Activated naive CD4-positive, alpha-beta T cell treated with Interleukin-2 at 50 U/mL for 16 hours (primary cell): ENCODE measurements at places on chromosomes 6 and 20.

GRCh38 chr6:84728602-84729001 lies 35.8 kb downstream of the TBX18 start:
- DNase-seq = no peak

DNA sequence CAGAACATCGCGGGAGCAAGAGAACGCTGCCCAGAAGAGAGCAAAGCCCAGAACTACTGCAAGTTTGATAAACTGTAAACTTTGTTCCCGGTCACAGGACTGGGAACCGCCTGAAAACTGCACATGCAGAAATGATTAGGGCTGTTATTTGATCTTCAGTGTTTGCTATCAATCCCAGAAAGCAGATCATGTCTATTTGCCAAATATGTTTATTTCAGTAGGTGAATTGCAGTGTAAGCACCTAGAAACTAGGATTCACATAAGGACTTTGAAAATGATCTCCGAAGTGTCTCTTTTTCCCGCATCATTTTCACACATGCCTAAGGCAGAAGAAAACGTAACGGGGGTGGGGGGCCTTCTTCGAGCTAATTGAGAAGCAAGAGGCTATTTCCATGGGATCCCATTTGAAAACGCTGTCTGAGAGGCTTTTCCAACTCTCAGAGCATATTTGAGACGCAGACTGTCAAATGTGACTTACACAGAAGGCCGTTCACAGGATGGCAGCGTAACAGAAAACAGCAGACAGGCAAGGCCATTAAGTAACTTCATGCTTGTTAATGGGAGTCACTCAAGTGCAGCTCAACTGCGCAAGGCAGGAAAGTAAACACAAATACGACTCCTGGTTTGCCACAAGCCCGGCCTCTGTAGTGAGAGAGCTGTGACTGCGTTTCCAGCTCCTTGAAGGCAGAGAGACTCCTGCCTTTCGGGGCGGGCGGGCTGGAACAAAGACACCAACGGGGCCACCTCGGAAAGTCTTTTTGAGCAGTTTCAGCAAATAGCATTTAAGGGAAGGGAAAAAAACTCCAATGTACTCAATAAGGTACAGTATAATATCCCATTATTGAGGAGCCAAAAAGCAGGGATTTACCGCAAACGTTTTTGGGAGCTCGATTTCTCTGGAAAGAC lies 144.7 kb upstream of the ZNF217 start:
- no peak for DNase-seq

GRCh38 chr6:157218371-157219198 lies 104.7 kb downstream of the TMEM242 start:
- DNase-seq = no peak

- no peak for DNase-seq
Measured at GRCh38 chr20:9128568-9128967, 59.7 kb downstream of the PLCB4 start.

DNA sequence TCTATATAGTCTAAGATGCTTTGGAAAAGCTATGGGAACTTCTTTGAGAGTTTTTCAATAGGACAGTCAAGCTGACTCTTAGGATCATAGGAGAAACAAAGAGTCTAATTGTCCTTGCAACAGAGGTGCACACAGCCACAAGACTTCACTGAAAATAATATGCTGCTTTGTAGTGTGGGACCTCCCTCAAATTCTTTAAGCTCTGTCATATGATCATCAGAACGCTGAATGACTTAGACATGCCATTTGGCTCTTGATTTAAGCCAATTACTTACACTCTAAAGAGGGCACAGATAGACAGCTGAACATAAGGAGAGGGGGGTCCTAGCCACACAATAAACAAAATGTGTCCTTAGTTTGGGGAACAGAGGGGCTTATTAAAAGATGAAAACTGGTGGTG lies 818.7 kb upstream of the GJE1 start:
- no peak for DNase-seq

DNA sequence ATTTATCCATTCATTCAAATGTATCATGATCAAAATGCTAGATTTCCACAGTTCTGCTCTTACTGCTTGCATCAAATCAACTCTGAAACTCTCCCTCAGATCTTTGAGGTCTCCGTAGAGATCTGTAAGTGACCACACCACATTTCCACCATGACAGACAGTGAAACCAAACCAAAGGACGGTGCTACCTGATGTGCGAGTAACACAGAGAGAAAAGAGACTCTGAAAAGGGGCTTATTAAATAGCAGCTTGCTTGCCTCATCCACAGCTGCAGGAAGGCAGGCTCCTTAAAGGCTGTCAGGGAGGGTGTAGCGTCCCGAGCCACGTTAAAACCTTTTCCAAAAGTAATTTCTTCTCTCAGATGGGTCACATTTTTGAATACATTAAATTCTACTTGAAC lies 335.8 kb downstream of the PACRG start:
- DNase-seq = no peak

- no peak for DNase-seq
Measured at GRCh38 chr6:75424618-75425548, 68.7 kb downstream of the FILIP1 start.

- DNase-seq = no peak
Measured at GRCh38 chr20:7714549-7714948, 225.7 kb downstream of the HAO1 start.

DNA sequence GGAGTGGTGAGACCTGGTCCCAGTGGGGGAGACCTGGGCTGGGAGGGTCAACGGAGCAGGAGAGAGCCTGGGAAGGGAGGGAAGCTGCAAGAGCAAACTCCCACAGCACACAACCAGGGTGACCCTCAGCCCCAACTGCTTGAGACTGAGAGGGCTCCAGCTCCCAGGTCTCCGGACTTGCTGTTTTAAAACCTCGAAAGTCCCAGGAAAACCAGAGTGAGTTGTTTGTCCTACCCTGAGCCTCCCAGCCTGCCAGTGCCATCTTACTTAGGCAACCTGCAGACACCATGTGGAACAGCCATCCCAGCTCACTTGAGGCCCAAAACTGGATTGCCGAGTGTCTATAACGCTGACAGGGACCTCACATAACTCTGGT lies 4.8 kb upstream of the NTSR1 start:
- DNase-seq = no peak

DNA sequence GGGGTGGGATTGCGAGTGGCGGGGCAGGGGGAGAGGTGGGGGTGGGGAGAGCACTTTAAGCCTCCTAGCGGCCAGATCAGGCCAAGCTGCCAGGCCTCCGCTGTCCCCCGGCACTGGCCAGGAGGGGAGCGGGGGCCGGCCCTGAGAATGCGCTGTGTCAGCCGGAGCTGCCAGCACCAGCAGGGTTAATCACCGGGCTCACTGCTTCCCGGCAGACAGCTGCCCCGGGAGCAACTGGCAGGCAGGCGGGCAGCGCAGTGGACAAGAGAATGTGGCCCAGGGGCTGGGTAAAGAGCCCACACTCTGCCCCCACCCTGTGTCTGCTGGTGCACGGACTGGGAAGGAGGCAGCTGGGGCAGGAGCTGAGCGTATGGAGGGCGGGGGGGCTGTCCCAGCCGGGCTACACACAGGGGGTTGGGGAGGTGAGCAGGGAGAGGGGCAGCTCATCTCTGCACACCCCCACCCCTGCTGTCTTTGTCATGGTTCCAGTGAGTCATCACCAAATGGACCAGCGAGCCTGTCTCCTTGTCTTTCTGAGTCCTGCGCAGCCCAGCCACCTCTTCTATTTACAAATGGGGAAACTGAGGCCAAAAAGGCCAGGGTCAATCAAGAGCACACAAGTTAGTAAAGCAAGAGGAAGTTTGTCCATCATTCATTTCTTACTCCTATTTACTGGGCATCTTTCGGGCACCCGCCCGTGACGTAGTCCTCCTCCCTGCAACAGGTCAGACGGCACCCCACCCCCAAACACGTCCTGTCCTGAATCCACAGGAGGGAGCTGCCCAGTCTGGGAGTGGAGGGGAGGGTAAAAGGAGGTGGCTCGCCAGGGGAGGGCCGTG lies 2.1 kb upstream of the LAMA5 start:
- DNase-seq = no peak

- no peak for DNase-seq
Measured at GRCh38 chr6:155084431-155085123, 89.5 kb downstream of the TIAM2 start.

- DNase-seq = no peak
Measured at GRCh38 chr6:43475516-43475915, 1.9 kb upstream of the TJAP1 start.

DNA sequence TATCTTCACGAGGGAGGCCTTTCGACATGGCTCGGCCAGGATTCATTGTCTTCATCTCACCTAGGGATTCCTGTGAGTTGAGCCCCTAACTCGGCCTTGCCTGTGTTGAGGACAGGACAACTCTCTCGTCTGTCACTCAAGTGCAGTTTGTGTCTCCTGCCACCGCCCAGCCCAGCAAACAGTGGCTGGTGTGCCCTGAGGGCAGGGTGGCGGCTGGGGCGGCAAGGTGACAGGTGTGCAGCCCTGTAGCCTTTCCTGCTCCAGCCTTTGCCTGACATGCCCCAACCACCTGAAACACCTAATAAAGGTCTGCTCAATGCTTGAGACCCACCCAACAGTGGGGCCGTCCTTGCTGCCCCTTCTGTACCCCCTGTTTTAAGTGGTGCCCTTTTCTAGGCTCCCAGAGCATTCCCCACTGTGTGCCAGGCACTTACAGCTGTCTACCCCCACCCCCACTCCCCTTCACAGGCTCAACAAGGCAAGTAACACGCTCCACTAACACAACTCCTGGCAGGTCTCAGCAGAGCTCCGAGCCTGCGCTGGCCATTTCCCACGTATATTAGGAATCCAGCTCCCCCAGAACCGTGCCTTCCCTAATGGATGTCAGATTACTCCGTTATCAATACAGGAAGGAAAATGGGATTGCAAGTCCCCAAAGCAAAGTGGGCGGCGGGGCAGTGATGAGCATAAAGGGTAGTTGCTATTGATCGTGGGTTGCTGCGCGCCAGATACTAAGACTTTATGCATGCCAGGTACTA lies 17.7 kb downstream of the GFRA4 start:
- no peak for DNase-seq

- no peak for DNase-seq
Measured at GRCh38 chr6:123805921-123806320, 2.3 kb downstream of the NKAIN2 start.

GRCh38 chr20:31562241-31562640 lies 42.8 kb upstream of the ID1 start:
- DNase-seq = no peak

DNA sequence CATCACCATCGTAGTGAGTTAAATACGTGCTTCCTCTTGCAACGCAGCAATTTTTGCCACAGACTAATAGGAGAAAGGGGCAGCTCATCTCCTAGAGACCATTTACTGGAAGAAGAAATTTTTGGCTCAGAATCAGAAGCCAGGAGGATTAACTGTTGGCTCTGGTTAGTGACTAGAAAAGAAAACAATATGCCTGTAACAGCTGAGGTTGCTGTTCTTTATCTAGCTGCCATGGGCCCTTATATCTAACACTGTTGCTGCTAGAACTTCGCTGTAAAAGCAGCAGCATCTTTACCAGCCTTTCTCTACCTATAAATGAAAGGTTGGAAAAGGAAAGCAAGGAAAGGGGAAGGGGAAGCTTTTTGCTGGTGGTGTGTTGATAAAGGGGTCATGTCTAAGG lies 65.9 kb downstream of the FAM135A start:
- no peak for DNase-seq

- no peak for DNase-seq
Measured at GRCh38 chr6:169940481-169941271, 189.3 kb downstream of the ERMARD start.

GRCh38 chr6:55917751-55918415 lies 42.5 kb upstream of the BMP5 start:
- no peak for DNase-seq

GRCh38 chr20:45073221-45073620 lies 27.7 kb downstream of the KCNS1 start:
- no peak for DNase-seq

DNA sequence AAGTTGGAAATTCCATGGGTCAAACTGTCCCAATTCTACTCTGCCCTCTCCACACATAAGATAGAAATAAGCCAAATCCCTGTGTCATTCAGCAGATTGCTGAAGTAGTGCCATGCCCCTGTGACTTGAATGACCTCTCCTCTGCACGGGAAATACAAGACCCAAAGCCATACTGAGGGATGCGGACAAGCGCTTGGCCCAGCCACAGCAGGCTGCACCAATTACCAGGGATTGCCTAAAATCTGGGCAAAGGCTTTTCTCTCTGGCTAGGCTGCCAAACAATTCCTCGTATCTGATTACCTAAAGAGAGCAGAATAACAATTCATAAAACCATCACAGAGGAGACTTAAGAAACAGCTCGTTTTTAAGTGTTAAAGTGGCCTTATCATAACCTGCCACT lies 421.8 kb upstream of the JARID2 start:
- DNase-seq = no peak

GRCh38 chr6:15303162-15303919 lies 57.5 kb downstream of the JARID2 start:
- no peak for DNase-seq

- no peak for DNase-seq
Measured at GRCh38 chr6:163525926-163526325, 111.4 kb downstream of the QKI start.

DNA sequence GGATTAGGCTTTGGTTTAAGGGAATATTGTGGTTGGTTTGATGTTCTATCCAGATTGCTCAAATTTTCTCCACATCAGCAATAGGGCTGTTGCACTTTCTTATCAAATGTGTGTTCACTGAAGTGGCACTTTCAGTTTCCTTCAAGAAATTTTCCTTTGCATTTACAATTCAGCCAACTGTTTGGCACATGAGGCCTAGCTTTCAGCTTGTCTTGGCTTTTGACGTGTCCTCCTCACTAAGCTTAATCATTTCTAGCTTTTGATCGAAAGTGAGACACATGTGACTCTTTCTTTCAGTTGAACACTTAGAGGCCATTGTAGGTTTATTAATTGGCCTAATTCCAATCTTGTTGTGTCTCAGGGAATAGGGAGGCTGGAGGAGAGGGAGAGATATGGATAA lies 104.8 kb downstream of the FLRT3 start:
- DNase-seq = no peak

GRCh38 chr6:26225848-26226578 lies 138.8 kb downstream of the HFE start:
- DNase-seq = no peak

DNA sequence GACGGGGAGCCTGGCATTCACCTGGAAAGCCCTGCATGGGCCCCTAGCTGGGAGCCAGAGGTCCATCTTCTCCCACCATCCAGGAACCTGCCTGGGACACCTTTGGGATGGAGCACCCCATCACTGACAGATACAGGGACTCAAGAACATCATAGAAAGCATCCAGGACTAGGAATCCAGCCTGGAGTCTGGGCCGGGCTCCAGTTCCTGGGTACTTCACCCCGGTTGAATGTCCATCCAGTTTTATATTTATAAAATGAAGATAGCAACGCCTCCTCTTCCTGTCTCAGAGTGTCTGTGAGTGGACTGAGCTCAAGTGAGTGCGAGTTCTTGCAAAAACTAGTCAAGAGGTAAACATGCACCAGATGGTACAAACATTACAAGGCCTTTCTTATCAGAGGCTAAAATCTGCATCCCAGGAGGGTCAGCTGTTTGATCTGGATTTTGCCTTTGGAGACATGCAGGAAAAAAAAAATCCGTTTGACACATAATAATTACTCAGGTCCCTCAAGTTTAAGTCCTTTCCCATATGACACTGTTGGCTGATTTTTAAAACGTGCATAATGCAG lies 27.4 kb downstream of the ZC3H12D start:
- DNase-seq = no peak
